ENCODE measurements at places on chromosomes 6 and 20.

GRCh38 chr6:85490516-85491248, 40.8 kb downstream of the NT5E start:
- no peak for DNase-seq

- peak; percentile 29 for DNase-seq
These were observed 24.2 kb downstream of the ZNF311 start for GRCh38 chr6:28980852-28981430.

DNA sequence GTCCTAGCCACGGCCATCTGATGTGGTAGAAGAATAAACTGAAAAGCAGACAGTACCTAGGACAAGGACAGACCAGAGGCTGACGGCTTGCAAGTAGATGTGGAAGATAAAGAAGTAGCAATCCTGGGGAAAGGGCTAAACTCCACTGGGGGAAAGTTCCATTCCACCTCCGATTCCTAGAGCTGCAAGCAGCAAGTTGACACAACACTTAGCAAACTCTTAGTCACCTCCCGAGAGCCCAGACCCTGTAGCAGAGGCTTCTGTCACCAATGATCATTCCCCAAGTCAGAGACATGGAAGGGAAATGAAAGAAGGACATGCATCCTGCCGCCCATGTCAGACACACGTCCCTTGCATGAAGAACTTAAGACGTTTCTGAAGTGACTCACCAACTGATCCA, 99.2 kb upstream of the RPS6KA2 start:
- no peak for DNase-seq

GRCh38 chr6:154289818-154290508, 66.6 kb downstream of the IPCEF1 start:
- no peak for DNase-seq

GRCh38 chr6:82553863-82554531, 190.4 kb downstream of the TPBG start:
- DNase-seq: no peak

DNA sequence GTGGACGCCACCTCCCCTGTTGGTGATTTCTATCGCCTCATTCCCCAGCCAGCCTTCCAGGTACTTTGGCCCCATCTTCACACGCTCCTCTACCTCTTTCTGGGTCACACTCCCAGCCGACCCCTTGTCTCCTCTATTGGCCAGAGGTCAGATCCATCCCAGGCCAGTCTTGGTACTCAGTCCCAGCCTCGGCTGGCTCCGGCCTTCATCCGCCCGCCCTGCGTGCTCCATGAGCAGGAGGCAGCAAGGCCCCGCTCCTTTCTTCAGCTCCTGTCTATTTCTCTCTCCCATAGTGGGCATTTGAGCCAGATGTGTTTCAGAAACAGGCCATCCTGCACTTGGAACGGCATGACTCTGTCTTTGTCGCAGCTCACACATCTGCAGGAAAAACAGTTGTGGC, 2.6 kb downstream of the SKIC2 start:
- DNase-seq: no peak

GRCh38 chr6:20533746-20534294, 437 bp upstream of the CDKAL1 start:
- no peak for DNase-seq

DNA sequence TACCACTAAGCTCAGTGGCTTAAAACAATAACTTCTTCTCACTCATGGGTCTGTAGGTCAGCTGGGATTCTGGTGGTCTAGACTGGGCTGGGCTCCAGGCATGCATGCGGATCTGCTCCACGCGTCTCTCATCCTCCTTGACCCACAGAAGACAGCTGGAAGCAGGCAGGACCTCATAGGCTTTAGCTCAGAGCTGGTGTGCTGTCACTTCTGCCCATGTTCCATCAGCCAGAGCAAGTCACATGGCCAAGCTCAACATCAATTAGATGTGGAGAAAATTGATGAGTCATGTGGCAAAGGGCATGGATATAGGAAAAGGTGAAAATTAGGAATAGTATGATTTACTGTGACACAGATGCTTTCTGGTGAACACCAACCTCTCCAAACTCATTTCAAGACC, 57.4 kb upstream of the PSMF1 start:
- no peak for DNase-seq

DNA sequence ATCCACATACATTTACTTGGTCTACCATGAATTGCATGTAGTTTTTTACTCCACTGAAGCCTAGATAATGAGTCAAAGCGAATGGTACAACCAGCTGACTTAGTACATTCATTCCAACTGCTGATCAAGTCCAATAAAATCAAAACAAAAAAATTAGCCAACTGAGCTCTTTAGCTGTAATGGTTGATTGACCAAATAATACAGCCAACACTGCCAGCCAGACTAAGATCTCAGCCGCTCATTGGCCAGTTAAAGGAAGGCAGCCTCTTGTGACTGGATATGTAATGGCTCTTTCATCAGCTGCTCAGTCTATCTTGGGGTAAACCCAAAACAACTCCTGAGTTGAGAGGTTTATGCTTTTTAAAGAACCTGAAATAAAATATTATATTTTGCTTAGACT, 204.3 kb upstream of the RSPO3 start:
- no peak for DNase-seq

DNA sequence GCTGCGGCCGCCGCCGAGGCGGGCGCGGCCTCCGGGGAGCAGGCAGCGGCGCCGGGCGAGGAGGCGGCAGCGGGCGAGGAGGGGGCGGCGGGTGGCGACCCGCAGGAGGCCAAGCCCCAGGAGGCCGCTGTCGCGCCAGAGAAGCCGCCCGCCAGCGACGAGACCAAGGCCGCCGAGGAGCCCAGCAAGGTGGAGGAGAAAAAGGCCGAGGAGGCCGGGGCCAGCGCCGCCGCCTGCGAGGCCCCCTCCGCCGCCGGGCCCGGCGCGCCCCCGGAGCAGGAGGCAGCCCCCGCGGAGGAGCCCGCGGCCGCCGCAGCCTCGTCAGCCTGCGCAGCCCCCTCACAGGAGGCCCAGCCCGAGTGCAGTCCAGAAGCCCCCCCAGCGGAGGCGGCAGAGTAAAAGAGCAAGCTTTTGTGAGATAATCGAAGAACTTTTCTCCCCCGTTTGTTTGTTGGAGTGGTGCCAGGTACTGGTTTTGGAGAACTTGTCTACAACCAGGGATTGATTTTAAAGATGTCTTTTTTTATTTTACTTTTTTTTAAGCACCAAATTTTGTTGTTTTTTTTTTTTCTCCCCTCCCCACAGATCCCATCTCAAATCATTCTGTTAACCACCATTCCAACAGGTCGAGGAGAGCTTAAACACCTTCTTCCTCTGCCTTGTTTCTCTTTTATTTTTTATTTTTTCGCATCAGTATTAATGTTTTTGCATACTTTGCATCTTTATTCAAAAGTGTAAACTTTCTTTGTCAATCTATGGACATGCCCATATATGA, 3.2 kb downstream of the MARCKS start:
- DNase-seq: no peak

GRCh38 chr6:142960098-142960497, 15.1 kb upstream of the HIVEP2 start:
- no peak for DNase-seq

DNA sequence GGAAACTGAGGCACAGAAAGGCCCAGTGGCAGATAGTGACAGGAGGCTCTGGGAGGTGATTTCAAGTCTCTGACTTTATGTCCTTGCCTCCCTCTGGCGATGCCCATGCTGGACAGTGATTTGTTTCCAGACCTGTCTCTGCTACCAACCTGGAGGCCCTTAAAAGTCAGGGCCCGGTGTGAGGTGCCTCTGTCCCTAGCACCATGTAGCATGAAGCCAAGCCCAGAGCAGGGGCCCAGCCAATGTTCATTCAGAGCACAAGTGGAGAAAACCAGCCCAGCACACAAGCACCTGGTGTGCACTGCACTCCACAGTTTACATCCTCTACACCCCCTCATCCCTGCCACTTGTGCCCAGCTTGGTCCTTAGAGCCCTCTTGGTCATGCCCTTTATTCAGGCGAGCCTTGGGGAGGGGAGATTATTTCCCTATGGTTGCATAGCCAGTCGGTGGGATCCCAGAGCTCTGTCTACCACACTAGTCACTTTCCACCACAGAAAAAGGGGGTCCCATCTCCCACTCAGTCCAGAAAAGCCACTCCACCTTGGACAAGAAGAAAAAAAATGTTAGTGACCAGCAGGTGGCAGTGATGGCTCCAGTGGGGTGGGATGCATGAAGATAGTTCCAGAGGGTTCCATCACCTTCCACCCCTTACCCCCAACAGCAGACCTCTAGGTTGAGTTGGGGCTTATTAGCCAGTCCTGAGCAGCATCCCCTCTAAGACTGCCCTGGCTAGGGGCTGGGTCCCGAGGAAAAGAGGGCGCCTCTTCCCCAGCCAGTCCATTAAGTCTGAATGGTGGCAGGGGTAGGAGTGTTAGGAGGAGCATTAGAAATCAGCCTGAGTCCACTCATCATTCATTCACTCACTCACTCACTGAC, 30.9 kb downstream of the KIAA1755 start:
- no peak for DNase-seq

DNA sequence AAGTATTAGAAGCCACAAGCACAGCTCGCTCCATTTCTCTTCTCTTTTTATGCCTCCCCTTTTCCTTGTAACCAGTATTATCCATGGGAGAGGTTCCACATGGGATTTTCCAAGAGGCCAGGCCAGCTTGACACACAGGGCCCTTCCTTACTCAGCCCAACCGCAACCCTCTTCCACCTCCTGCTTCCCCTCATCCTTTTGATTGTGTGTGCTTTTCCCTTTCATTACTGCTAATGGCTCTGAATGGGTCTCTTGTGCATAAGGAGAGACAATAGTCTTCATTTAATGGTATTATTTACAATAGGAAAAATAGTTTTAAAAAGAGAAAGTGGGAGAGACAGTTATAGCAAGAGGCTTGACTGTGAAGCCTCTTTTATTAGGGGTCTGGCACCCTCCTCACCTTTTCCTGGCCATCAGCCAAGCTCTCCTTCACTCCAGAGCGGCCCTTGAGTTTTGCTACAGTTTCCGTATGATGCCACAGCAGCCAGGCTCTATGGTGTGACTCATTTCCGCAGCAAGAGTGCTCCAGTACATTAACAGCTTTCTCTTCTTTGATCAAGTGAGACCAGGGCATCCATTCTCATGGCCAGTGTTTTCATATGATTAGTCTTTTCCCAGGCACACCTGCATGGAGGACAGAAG, 579.5 kb downstream of the TFAP2B start:
- no peak for DNase-seq
